A549 treated with dexamethasone at 1 μM for 4 hours (cell line): ENCODE measurements at places on chromosomes 16 and 17. TPM values are rescaled to one million over a fixed set of nuclear protein-coding genes. Genes with fewer than 3 reads are reported as not detected.

KRT26 gene
- not detected in 5 replicates for total RNA-seq

SPATA22 gene
- total RNA-seq: not detected in 5 replicates

PALB2 gene
- total RNA-seq: 11.0 to 14.6 TPM (median 12.9 TPM) in 5 replicates

TSPOAP1 gene
- 0.07 TPM in 1 of 5 replicates, not detected in the others for total RNA-seq

KRTAP1-1 gene
- total RNA-seq: not detected in 5 replicates

TBX2 gene
- 3.2 to 5.7 TPM (median 4.8 TPM) in 5 replicates for total RNA-seq

KRT25 gene
- not detected in 5 replicates for total RNA-seq

DDX42 gene
- 102 to 113 TPM (median 102 TPM) in 5 replicates for total RNA-seq

KCTD11 gene
- 9.7 to 12.6 TPM (median 11.4 TPM) in 5 replicates for total RNA-seq
